Ureter (tissue), 1 donor: ENCODE measurements at places on chromosomes 5 and 9. TPM values are rescaled to one million over a fixed set of nuclear protein-coding genes. Genes with fewer than 3 reads are reported as not detected.

DNA sequence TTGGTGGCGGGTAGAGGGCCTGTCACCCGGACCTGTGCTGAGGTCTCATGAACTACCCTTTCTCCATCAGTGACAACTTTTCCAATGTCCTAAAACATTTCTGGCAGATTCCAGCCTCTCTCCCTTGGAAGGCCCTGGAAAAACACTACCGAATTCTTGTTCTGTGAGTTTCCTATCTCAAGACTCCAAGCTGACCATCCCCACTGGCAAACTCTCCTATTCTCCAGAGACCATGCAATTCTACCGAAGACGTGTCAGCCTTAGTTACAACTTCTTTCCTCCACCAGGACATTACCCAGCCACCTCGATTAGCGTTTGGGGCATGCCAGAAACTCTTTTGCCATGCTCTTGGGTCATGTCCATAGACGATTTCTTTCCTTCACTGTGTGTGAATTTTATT lies 26.8 kb upstream of the GABRP start:
- no peak for DNase-seq

GRCh38 chr5:31433229-31433628 lies 98.7 kb downstream of the DROSHA start:
- no peak for DNase-seq

DNA sequence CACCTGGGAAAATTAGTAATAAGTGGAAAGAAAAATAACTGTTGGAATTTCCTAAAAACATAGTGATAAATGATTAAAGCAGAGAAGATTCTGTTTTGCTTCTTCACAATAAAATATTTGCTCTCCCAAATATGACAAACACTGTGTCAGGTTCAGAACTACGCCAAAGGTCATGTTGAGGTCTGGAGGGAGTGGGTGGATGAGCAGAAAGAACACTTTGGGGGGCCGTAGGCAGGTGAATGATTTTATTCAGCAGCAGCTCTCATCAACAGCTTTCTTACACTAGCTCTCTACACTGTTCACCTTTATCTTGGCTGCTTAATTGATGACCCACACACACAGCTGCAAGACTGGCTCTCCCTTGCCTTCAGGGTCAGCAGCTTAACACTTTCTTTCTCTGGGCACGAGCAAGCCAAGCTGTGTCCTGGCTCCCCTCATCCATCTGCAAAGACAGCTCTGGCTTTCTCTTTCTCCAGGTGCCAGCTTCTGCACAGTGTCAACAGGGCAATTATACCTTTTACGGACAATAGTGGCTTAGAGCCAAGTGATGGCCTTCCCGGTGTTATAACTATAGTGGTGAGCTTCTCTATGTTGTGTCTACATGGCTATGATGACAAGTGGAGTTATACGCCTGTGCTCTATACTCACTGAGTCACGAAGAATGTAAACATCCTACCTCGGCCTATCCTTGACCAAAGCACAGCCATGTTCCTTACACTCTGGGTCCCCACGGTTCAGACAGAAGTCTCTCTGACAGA lies 18.9 kb upstream of the GPX8 start:
- no peak for DNase-seq

- no peak for DNase-seq
Observed at GRCh38 chr5:103272377-103272776, 13.8 kb downstream of the MACIR start.

DNA sequence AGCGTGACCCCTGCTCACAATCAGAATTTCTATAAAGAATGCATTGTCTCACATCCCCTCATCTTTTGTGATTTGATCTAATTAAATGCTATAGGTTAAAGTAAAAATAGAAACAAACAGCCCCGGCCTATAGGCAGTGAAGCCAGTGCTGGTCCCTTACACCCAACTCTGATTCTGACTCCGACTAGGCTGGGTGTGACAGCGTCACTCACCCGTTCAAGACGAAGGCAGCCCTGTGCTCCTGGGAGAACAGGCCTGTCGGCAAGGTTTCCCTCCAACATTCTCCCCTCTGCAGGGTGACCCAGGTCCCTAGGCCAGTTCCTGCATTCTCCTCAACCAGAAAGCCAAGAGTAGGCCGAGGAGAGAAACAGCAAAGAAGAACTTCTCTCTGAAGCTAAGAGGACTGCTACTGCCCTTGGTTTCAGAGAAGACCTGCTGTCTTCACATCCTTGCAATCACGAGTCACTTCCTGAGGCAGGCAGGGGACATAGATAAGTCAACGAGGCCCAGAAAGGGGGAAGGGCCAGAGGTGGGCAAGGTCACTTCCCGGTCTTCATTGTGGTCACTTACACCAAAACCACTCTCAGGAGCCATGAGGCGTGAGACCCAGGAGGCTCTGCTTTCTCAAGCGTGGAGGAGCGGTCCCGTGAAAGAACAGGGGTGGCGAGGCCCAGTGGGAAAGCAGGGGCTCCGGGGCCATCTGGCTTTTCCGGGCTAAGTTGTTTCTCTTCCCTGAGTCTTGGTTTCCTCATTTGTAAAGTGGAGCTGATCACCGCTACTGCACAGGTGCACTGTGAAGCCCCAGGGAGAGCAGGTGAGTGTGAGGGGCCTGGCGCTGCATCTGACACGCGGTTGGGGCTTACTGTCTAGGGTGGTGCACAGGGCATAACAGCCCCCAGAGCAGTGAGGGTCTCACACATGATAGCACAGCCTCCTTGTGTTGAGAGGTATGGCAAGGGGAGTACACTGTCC lies 200.8 kb downstream of the CRB2 start:
- DNase-seq, result no peak

MTMR12 gene
- 33.4 TPM for total RNA-seq

AGXT2 gene
- total RNA-seq, result not detected
